ENCODE measurements at places on chromosomes 7 and 10.

DNA sequence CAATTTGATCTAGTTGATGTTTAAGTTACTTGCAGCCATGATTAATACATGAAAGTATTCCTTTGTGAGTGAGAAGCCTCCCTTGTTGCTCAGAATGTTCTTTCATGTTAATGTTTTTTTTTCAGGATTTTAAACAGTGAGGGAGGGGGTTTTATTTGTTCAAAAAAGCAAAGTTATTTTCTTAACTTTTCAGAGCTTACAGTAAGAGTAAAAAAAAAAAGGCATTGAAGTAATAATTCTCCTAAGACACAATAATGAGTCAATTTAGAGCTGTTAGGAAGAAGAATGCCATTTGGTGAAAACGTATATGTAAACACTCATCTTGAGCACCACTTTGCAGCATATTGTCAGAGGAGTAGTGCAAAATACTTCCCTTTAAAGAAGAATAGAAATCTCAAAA, 105.8 kb downstream of the SEMA3A start:
- DNase-seq = no peak

DNA sequence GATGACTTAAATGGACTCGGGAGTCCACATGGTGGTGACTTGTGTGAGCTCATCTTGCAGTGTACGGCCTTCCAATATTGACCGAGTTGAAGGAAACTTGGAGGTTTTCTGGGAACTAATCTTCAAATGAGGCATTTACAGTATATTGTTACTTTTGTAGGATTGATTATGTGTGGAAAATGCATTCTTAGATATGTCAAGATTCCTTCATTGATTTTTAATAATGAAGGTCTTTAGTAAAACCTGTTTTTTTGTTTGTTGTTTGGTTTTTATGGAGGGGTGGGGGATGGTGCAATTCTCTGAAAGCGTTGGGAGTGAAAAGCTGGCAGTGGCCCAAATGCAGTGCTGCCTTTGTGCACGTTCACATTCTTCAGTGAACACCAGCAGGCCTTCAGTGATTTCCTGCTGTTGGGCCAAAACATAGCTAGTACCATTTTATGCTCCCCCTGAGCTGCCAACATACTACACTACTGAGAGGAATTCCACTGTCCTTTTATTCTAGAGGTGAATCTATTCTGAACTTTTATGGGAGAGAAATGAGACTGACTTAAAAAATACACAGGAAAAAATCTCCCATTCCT, 50.4 kb downstream of the CCNY start:
- DNase-seq = no peak

DNA sequence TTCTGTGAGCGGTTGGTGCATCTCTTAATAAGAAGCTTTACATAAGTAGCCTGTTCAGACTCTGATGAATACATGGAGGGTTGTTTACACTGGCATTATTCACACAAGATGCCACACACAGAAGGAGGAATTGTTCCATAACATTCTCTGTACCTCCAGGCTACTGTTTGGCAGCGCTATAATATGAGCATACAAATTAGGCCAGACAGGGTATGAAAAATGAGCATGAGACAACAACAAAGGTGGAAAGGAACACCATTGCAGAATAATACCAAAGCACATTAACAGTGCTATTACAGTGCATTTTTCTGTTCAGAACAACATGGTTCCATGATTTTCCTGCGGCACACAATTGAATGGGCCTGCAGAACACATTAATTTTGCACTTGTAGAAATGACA, 417.2 kb upstream of the C7orf33 start:
- DNase-seq = no peak

DNA sequence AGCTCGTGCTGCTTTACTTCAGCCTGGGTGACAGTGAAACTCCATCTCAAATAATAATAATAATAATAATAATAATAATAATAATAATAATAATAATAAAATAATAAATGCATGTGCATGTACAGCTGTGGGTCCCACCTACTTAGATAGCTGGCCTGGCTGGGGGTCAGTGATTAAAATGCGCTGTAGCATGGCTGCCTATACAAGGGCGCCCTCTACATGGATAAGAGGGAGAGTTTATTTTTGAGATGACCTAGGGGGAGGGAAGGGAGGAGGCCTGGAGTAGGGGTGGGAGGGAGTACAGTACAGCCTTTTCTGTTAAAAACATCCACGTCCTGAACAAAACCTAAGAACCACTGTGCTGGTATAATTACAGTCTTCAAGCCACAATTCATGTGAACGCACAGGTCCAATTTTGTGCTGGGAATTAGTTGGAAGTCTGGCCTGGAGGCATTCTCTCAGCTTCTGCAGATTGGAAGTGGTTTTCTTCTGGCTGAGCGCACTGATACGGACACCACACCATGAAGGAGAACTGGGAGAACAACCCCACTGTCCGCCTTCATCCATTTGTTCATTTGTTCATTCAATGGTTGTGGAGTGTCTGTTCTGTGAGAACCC, 146.5 kb downstream of the TMEM178B start:
- DNase-seq = no peak

- no peak for DNase-seq
These were observed 50.0 kb upstream of the MTPN start for GRCh38 chr7:136027160-136027559.

- DNase-seq = no peak
These were observed 37.4 kb downstream of the HSPA12A start for GRCh38 chr10:116704926-116705325.

- no peak for DNase-seq
These were observed 304.4 kb upstream of the SHH start for GRCh38 chr7:156116514-156117215.

DNA sequence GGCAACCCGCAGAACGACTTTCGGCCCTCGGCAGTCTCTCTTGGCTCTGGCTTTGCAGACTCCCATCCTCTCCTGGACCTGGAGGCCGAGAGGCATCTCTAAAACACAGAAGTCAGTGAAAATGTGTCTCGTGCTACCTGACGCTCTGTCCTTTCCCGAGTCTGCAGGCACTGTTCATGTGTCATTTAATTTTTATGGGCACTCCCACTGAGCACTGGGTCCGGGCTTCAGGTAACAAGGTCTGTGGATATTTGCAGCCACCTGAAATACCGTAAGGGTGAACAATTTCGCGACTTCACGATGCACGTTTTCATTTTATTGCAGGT, 96.8 kb downstream of the GLRX3 start:
- DNase-seq = no peak

DNA sequence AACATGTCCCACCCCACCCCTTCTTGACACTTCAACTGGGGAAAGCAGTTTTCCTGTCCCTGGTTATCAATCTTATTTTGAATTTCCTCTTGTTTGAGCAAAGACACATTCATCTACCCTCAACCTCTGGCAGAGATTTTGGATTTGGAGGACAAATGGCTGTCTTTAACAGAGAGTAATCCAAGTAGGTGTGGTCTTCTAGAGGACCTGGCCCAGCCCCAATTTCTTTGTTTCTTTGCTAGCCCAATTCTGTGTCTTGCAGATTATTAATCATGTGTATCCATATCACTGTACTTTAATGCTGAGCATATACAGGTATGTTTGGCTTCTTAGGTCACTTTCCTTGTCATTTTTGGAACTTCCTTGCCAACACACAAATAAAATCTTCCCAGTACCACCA, 58.8 kb upstream of the ADCY1 start:
- DNase-seq = no peak

GRCh38 chr7:6242561-6242960, 29.9 kb downstream of the CYTH3 start:
- DNase-seq = no peak

DNA sequence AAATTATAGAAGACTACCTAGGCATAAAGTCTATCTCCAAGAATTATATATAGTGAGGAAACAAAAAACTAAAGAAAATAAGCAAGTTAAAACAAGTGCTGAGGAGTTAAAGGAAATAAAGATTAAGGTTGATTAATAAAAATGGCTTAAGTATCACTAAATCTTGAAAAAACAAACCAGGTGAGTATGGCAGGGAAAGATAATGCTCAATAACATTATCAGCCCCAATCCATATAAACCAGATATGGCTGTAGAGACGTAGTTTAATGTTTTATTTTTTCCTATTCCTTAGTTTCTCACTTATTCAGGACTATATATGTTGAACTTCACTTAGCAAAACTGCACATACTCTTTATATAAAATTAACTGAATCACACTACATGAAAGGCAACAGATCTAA, 4.4 kb downstream of the WASL start:
- DNase-seq = no peak

DNA sequence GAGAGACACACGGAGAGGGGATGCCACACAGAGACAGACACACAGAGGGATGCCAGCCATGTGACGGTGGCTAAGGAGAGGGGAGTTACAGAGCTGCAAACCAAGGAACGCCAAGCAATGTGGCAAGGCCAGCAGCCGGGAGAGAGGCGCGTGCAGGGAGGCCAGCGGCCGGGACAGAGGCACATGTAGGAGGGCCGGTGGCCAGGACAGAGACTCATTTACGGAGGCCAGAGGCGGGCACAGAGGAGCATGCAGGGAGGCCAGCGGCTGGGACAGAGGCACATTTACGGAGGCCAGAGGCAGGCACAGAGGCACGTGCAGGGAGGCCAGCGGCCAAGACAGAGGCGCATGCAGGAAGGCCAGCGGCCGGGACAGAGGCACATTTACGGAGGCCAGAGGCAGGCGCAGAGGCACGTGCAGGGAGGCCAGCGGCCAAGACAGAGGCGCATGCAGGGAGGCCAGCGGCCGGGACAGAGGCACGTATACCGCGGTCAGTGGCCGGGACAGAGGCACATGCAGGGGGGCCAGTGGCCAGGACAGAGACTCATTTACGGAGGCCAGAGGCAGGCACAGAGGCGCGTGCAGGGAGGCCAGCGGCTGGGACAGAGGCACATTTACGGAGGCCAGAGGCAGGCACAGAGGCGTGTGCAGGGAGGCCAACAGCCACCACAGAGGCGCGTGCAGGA, 40.4 kb downstream of the INSIG1 start:
- no peak for DNase-seq

GRCh38 chr7:116732788-116733694, 61.0 kb downstream of the MET start:
- DNase-seq = no peak

DNA sequence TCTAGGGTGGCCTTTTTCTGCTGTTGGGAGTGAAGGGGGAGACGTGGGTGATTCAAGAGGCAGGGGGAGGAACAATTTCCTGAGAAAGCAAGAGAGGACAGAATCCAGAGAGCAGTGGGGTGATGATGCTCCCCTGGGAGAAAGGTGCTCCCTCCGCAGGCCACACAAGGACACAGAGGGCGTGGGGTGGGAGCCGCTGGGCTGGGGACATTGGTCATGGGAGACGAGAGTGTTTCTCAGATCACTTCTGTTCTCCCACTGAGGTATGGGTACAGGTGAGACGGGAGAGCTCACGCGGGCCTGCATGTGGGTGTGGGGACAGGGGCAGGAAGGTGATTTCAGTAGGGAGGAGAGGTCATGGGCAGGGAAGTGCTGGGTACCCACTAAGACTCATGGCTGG, 259.5 kb upstream of the CTBP2 start:
- DNase-seq = no peak

- DNase-seq = no peak
These were observed 14.5 kb upstream of the PAX4 start for GRCh38 chr7:127632276-127632910.

DNA sequence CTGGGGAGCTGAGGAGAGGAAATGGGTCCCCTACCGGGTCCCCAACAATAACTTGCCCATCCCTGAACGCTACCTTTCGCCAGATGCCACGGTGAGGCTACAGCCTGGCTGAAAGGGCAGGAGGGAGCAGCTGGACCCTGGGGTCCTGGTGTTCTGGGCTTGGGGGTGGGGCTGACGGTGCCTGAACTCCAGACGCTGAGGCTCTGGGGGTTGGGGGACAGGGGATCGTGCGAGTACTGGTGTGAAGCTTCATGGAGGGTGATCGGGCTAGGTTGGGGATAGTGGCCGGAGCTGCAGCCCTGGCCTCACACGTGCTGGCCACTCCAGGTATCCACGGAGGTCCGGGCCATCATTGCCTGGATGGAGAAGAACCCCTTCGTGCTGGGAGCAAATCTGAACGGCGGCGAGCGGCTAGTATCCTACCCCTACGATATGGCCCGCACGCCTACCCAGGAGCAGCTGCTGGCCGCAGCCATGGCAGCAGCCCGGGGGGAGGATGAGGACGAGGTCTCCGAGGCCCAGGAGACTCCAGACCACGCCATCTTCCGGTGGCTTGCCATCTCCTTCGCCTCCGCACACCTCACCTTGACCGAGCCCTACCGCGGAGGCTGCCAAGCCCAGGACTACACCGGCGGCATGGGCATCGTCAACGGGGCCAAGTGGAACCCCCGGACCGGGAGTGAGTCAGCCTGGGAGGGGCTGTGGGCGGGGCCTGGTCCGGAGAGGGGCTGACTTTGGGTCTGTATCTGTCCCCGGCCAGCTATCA, 8.3 kb downstream of the AEBP1 start:
- no peak for DNase-seq

DNA sequence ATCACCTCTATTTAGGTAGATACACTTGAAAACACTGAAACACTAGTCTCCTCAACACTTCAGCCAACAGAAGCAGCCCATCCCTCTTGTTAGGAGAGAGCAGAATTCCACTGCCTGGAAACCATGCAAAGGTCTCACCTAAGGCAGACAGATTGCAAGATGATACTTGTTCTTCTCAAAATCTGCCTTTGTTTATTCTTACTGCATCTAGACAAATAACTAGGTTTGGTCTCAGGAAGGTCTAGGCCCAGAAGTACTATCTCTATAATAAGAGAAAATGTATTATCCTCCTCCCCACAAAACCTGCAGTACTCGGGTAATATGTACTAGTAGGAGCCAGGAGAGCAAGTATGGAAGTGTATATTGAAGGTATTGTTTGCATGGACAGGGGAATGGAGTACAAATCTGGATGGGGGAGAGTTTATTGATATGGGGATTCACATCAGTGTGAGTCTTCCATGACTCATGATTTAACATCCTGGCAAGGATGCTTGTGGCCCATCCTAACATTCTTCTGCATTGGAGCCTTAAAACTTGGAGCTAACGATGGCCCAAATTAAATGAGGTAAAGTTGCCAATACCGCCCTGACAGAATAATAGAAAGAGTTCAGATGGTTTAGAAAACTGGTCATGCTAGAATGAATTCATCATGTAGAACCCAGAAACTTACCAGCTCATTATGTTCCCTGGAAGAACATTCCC, 109.2 kb downstream of the EPC1 start:
- no peak for DNase-seq

- DNase-seq = no peak
These were observed 44.3 kb upstream of the ZC3HAV1 start for GRCh38 chr7:139153832-139154231.

- DNase-seq = no peak
These were observed 198.2 kb downstream of the PPP1R9A start for GRCh38 chr7:95105627-95106026.

DNA sequence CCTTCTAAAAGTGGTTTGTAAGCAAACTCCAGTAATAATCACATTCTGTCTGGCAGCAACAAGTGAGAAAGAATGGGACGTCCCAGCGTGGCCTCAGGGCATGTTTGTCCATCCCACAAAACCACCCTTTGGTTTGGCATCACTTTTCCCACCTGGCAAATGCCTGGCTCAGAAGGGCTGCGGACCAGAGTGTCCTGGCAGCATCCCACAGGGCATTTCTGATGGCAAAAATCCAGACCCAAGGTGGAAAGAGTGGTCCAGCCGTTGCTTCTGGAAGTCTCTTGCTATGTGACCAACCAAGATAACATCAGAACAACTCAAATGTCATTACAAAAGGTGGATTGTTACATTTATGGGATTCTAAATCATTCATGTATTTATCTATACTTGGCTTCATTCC, 174.4 kb downstream of the CREB5 start:
- DNase-seq = no peak

Data from stimulated activated naive CD4-positive, alpha-beta T cell treated with Interleukin-2 at 50 U/mL for 16 hours (primary cell).